ENCODE measurements at places on chromosomes 4 and X.

GRCh38 chr4:184854673-184855072, 28.9 kb upstream of the ACSL1 start:
- no peak for DNase-seq

DNA sequence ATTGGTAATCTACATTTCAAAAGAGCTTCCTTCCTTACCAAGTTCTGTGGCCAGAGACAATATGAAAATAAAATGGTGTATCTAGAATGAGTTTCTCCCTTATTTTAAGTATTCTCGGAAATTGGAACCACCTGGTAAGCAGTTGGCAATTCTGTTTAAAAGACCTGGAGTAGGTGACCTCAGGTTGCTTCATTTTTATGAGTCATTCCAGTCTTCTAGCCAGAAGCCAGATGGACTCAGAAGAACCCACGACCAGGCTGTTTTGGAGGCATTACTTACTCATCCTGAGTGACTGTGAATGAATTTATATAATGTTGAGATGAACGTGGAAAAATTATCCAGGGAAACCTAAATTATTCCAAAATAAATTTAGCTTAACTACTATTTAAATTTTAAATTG, 9.1 kb downstream of the BMPR1B start:
- DNase-seq: peak; percentile 46

DNA sequence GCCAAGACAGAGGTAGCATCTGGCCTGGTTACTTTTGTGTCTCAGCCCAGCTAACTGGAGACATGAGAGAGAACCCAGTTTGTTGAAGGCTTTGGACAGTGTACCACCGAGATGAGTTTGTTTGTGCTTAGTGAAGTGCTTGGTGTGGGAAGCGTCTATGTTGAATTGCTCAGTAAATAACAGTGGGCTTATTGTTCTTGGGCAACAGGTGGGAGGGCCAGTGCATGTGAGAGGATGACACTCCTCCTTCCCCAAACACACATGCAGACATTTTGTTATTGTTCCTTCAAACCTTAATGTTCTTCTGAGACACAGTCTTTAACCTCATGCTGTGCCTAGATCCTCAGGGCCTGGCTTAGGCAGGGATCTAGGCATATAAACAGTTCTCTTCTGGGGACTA, 39.7 kb downstream of the MSN start:
- no peak for DNase-seq

GRCh38 chr4:3305610-3306371, 13.0 kb downstream of the RGS12 start:
- no peak for DNase-seq

GRCh38 chr4:86759298-86759697, 89.9 kb downstream of the SLC10A6 start:
- DNase-seq: no peak

- DNase-seq: no peak
Measured at GRCh38 chr4:153790962-153791551, 2.2 kb upstream of the SFRP2 start.

GRCh38 chrX:74293343-74293946, 10.5 kb upstream of the ZCCHC13 start:
- peak; percentile 61 for DNase-seq

DNA sequence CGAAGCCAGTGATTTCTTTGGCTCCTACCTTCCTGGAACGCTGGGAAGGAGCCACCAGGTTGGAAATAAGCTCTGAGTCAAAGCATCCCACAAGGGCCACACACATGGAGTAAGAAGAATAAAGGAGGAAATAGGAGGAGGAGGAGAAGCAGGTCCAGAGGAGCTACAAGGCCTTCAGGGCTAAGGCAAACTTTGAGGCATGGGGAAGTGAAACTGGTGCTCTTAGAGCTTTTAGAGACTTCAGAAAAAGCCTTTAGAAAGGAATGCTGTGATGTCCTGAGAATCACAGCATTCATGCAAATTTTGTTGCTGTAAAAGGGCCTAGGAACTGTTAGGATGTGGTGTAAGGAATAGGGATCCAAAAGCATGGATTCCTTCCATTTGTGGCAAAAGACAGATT, 135.9 kb upstream of the ARHGEF9 start:
- DNase-seq: no peak

DNA sequence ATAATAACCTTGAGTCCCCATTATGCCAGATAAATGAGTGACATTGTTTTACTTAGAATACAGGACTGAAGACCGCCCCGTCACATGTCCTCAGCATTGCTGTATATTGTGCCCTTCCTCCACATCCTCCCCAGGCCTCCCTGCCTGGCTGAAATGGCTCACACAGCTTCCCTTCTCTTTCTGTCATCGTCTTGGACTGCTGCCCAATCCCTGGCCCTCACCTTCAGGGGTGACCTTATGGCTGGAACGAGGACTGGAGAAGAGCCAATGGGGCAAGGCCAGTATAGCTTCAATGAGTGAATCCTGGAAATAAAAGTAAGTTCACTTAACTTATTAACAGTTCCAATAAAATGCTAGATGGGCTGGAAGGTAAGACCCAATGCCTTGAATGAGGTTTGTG, 2.7 kb downstream of the KCNE5 start:
- no peak for DNase-seq

- DNase-seq: no peak
Measured at GRCh38 chr4:133394971-133395627, 246.0 kb downstream of the PCDH10 start.

- DNase-seq: peak; percentile 63
Measured at GRCh38 chrX:18873189-18873791, 110.6 kb downstream of the PHKA2 start.

- DNase-seq: no peak
Measured at GRCh38 chr4:6231663-6232165, 31.4 kb upstream of the JAKMIP1 start.

DNA sequence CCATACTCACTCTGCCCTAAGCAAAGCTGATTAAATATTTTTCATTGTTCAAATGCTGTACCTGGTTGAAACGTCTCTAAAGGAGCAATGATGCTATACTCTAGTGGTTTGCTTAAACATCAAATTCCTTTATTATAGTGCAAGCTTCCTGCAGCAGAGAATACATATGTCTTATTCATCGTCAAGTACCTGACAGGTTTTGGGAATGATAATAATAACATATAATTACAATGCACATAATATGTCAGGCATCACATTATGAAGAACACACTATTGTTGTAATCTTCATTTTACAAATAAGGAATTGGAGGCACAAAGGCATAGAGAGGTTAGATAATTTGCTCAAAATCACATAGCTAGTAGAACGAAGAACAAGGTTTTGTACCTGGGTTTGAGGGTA, 151.6 kb downstream of the GRIA2 start:
- DNase-seq: no peak

DNA sequence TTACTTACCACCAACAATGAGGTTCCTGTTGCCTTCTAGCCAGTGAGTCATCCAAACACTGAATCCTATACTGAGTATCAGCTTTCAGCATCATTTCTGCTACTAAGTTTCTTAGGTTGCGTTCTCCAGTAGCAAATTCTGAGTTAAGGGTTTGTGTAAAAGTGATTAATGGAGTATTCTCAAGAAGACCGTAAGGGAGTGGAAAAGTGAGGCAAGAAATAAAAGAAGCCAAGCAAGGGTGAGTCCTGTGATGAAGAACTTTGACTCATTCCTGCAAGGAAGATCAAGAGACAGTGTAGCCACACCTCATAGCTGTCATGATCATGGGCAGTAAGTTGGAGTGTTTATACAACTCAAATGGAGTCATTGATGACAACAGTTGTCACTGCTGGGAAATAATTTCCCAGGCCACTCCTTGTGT, 446.2 kb downstream of the RAPGEF2 start:
- peak; percentile 66 for DNase-seq

DNA sequence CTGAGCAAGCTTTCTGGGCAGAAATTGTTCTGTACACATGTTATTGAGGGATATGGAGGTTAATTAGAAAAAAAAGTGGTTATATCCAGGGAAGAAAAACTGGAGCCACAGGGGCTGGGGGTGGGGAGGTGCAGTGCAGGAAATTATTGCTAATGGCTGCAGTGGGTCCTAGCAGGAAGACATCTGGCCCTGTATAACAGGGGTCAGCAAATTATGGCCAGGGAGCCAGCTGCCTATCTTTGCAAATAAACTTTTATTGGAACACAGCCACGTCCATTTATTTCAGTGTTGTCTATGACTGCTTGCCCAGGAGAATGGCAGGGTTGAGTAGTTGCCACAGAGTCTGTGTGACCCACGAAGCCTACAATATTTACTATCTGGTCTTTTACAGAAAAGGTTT, 23.4 kb upstream of the PRPS2 start:
- no peak for DNase-seq

- DNase-seq: no peak
Measured at GRCh38 chr4:81355136-81355535, 116.6 kb downstream of the RASGEF1B start.

- DNase-seq: no peak
Measured at GRCh38 chr4:97994765-97995465, 148.4 kb downstream of the STPG2 start.

GRCh38 chrX:83511208-83511607, 3.1 kb downstream of the POU3F4 start:
- no peak for DNase-seq

- DNase-seq: peak; percentile 16
Measured at GRCh38 chrX:56729152-56729850, at the start of gene NBDY. TSS of gene NBDY (plus strand) at chrX:56729243. CDS start at chrX:56729354, 111 bp downstream.

DNA sequence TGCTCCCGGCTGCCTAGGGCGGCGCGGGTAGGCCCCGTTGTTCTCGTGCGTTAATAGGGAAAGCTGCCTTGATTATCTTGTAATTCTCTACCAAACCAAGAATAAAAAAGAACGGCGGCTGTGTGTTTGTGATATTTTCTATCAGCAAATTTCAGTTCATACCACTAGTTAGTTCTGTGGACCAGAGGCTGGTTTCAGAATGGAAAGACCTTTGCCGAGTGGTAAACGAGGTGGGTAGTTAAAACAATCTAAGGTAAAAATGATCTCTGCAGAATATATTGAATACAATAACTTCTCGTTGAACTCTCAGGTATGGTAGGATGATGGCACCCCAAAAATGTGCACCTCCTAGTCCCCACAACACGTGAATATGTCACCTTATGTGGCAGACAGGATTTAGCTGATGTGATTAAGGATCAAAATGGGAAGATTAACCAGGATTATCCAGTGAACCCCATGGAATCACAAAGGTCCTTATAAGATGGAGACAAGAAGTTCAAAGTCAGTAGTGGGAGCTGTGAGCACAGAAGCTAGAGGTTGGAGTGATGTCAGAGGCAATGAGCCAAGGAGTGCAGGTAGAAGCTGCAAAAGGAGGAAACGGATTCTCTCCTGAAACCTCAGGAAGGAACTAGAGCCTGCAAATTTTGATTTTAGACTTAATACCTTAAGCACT, 574 bp upstream of the CFAP97 start:
- no peak for DNase-seq

DNA sequence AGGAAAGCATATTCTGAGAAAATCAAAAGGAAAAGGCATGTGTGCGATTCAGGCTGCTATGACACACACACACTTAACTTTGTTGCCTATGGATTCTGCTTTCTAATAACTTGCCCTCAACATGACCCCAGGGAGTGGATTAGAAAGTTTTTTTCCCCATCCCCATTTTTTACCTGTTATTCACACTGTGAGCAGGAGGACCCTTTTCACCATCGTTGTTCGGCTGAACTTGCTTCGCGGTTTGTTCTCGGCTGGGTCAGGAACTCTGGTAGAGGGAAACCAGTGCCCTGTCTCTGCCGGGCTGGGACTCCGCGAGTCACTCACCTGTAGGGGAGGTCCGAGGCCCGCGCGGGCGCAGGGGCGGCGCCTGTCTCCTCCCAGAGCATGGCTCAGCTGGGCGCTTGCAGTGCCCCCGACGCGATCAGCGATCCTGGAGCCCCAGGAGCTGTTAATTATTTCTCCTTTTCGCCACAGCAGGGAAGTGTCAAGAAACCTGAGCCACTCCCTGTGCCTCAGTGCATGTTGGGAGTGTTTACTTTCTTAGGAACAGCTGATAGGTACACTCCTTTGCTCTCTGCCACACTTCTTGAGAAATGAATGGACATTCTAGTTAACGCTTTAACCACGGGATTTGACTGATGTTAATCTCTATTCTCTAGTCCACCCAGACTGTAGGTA, at the start of gene RASSF6:
Gene RASSF6, minus strand, starts transcription at position 322 of the 678 bp plus-strand sequence. CDS start 8,641 bp downstream, outside the sequence.
- no peak for DNase-seq

DNA sequence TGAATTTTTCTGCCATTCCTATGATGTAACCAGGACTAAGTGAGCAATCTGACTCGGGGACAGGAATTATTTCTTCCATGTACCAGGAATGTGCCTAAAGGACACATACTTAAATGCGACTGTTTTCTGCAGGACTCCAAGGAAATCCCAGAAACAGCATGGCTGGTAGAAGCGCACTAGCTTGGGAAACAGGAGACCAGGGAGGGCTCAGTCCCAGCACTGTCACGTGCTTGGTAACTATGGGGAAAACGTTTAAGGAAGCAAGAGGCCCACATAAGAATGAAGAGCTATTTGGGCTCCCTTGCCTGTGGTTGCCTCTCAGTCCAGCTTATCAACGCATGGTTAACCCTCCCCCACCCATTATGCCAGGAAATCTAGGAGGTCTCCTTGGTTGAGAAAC, 19.6 kb downstream of the MPP1 start:
- no peak for DNase-seq

GRCh38 chr4:137333031-137333430, 199.3 kb downstream of the PCDH18 start:
- DNase-seq: no peak

GRCh38 chr4:173490256-173490655, 39.8 kb downstream of the HAND2 start:
- no peak for DNase-seq

GRCh38 chr4:12172198-12172973, 743.7 kb upstream of the HS3ST1 start:
- DNase-seq: no peak

DNA sequence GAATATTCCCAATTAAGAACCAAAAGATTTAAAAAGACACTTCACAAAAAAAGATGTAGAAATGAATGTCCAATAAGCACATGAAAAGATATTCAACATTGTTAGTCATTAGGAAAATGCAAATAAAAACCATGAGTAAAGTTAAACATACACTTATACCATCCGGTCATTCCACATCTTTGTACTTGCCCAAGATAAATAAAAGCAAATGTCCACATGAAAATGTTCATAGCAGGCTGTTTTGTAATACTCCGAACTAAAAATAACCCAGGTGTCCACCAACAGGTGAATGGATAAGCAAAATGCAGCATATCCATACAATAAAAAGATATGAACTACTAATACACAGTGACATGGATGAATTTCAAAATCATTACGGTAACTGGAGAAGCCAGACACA, 28.6 kb upstream of the ZCCHC4 start:
- DNase-seq: no peak

GRCh38 chrX:139086246-139086645, 374.7 kb upstream of the FGF13 start:
- no peak for DNase-seq

All from stromal cell of bone marrow (primary cell).